ENCODE measurements at places on chromosomes 7 and 10.

DNA sequence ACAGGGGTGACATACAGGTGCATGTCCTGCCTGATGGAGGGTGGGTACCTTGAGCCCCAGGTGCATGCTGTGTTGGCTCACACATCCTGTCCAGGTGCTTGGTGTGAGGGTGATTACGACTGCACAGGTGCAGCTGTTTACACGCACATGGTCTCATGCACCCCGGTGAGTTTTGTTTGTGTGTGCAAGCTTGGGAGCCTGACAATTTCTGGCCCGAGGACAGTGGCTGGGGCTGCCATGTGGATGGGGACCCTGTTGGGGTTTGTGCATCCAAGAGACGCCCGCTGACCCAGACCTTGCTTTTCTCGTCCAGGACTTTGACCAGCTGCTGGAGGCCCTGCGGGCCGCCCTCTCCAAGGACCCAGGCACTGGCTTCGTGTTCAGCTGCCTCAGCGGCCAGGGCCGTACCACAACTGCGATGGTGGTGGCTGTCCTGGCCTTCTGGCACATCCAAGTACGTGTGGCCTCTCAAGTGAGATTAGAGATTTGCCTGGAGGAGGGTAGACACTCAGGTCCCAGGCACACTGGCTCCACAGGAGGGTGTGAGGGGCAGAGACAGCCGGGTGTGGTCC is 61.7 kb downstream of the PRF1 start:
- DNase-seq, result no peak

- DNase-seq, result no peak
Observed at GRCh38 chr7:110929480-110930249, 161.3 kb upstream of the LRRN3 start.

DNA sequence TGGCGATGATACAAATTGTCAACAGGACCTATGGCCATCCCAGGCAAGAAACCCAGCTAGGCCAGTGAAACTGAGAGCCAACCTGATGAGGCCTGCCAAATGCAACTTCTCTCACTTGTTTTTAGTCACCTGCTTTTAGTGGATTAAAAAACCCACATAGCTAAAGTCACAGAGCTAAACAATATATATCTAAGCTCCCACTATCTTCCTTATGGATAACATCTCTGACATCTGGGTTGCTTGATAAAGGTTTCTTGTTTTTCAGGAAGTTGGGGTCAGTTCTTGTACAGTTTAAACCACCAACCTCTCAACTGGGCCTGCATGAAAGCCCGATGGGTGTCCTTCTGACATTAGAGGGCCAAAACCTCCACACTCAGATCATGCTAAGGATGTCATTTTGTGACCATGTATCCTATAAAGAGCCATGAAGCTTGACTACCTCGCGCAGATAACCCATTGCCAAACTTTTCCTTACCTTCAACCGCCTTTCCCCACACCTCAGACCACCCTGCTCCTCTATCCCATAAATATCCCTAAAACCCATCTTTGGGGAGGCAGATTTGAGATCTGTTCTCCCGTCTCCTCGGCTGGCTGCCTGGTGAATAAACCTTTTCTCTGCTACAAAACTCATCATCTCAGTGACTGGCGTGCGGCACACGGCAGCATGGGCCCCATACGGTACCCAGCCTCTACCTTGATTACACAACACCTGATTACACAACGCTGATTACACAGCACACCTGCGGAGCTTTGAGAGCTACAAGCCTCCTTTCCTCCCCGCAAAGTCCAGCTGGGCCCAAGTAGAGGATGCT is 797 bp upstream of the STMP1 start:
- no peak for DNase-seq

- DNase-seq, result no peak
Observed at GRCh38 chr7:107201795-107202450, 33.1 kb downstream of the HBP1 start.

- DNase-seq, result no peak
Observed at GRCh38 chr7:1694611-1695511, 24.8 kb downstream of the ELFN1 start.

Measured in CD4-positive, alpha-beta T cell treated with Interleukin-1 beta for 1 hour (primary cell).